Muscle of leg (tissue), 16 donors: ENCODE measurements at places on chromosomes 12 and 14. TPM values are rescaled to one million over a fixed set of nuclear protein-coding genes. Genes with fewer than 3 reads are reported as not detected.

Gene EAPP
- total RNA-seq, result 43.6 TPM

Gene GPR65
- 0.53 TPM for total RNA-seq

Gene B4GALNT3
- total RNA-seq, result 6.0 TPM

GRCh38 chr14:85634205-85634604 is 104.3 kb downstream of the FLRT2 start:
- H3K4me3 ChIP-seq, result no peak overlapping the region
- H3K36me3 ChIP-seq, result no peaks in the 10 kb centered on the region
- H3K27me3 ChIP-seq, result no peaks in the 10 kb centered on the region
- H3K27ac ChIP-seq, result no peak overlapping the region

DNA sequence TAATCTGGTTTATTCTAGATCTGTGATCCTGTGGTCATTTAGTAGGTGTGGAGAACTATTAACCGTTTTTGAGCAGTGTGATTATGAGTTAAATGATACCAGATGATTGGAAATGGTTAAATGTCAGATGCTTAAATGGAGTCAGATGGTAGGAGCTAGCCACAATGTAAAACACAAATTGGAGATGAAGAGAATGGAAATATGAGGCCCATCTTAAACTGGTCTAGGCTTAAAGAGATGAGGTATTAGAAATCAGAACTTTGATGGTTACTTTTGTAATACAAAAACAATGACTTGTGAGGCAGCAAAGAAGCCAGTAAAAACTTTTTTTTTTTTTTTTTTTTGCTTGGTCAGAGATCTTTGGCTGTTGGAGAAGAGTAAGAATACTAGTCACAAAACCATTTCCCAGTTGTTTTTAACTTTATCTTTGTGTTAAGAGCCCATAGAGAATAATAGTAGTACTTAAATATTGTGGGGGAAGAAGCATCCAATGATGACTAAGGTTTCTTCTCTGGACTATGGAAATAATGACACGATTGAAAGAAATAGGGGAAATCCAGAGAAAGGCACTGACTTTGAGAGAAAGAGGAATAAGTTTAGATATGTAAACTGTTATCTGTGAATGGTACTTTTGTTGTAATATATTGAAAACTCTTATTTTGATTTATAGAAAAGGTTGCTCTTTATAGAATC is 95.9 kb downstream of the WNK1 start:
- H3K36me3 ChIP-seq, result no peaks in the 10 kb centered on the region
- no peak overlapping the region for H3K27ac ChIP-seq
- no peak overlapping the region for H3K4me3 ChIP-seq
- no peaks in the 10 kb centered on the region for H3K4me1 ChIP-seq

- DNase-seq, result peak; percentile 61
- H3K27me3 ChIP-seq, result peaks cover 7% of the 10 kb centered on the region
- H3K4me1 ChIP-seq, result peaks cover 7% of the 10 kb centered on the region
- H3K4me3 ChIP-seq, result no peak overlapping the region
- peak overlapping the region; percentile 76 for H3K27ac ChIP-seq
Observed at GRCh38 chr14:103198131-103199105, 75.2 kb downstream of the TNFAIP2 start.

- H3K27ac ChIP-seq, result no peak overlapping the region
- H3K27me3 ChIP-seq, result no peaks in the 10 kb centered on the region
- no peaks in the 10 kb centered on the region for H3K4me1 ChIP-seq
- H3K4me3 ChIP-seq, result no peak overlapping the region
- DNase-seq, result peak; percentile 18
- H3K36me3 ChIP-seq, result peaks cover 16% of the 10 kb centered on the region
Observed at GRCh38 chr14:58479975-58480374, 52.5 kb downstream of the KIAA0586 start.

- peak overlapping the region; percentile 76 for H3K27ac ChIP-seq
- no peaks in the 10 kb centered on the region for H3K36me3 ChIP-seq
- peak; percentile 62 for DNase-seq
- peaks cover 43% of the 10 kb centered on the region for H3K4me1 ChIP-seq
- H3K4me3 ChIP-seq, result no peak overlapping the region
Observed at GRCh38 chr14:101774006-101774795, 12.7 kb downstream of the PPP2R5C start.

DNA sequence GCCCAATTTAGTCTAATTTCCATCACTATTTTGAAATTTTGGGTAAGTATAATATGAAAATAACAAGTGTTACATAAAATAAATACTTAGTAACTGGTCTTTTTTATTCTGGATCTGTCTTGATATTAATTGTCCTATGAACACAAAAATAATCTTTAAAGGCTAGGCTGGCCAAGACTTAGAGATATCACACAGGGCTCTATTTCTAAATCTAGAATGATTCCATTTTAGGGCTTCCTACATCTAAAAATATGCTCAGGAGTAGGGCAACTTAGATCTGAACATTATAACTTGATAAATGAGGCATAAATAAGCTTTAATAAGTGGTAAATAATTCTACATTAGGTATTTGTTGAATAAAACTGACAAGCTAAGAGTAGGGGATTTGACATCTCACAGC is 23.1 kb upstream of the SNAPC1 start:
- DNase-seq, result no peak
- H3K4me3 ChIP-seq, result no peak overlapping the region
- no peak overlapping the region for H3K27ac ChIP-seq
- H3K4me1 ChIP-seq, result no peaks in the 10 kb centered on the region

GRCh38 chr14:89892953-89893352 is 61.6 kb downstream of the EFCAB11 start:
- no peaks in the 10 kb centered on the region for H3K36me3 ChIP-seq
- no peak for DNase-seq
- H3K4me3 ChIP-seq, result no peak overlapping the region
- H3K27ac ChIP-seq, result no peak overlapping the region
- H3K4me1 ChIP-seq, result peaks cover 11% of the 10 kb centered on the region

DNA sequence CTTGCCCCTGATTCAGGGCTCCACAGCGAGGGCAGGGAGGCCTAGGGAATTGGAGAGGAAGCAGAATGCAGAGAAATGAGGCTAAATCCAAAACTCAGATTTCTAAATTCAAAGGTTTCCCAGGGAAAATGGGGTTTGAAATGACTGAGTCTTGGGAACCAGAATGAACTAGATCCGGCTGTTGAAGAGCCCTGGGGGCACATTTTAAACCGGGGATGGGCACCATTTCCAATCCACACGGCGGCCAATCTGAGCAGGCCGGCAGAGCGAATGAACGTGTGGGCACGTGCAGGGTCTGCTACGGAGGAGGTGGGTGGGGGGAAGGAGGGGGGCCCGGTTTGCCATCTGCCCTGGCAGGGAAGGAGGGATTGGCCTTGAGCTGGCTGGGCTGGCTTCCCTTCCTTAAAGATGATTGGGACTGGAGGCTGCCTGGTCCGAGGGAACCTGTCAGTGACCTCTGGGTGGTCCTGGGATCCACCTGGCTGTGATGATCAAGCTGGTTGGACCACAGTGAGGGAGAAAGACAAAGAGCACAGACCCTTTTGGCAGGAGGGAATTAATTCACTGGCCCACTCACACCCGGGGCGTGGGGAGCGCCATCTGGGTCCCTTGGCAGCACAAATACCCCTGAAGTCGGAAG is 161.0 kb downstream of the RBM19 start:
- no peaks in the 10 kb centered on the region for H3K36me3 ChIP-seq
- DNase-seq, result no peak
- H3K27ac ChIP-seq, result no peak overlapping the region
- H3K27me3 ChIP-seq, result no peaks in the 10 kb centered on the region
- H3K4me3 ChIP-seq, result no peak overlapping the region
